ENCODE measurements at places on chromosomes 2 and 18. TPM values are rescaled to one million over a fixed set of nuclear protein-coding genes. Genes with fewer than 3 reads are reported as not detected.

DNA sequence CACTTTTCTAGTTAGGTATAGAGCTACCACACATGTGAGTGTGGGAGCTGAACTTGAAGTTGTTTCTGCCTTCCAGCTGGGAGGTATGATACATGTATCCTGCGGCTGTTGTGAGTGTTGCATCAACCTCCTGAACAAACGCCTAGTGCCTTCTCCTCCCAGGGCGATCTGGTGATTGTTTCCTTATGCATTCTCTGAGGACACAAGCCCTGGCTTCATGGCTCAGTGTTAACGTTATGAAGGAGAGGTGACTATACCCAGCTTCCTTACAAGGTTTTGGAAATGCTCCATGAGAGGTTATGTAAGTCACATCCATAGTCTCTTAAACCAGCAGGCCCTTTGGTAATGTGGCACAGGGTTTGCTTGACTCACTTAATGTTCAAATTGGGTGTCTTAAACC is 64.9 kb downstream of the SPRED2 start:
- DNase-seq: peak; percentile 66

DNA sequence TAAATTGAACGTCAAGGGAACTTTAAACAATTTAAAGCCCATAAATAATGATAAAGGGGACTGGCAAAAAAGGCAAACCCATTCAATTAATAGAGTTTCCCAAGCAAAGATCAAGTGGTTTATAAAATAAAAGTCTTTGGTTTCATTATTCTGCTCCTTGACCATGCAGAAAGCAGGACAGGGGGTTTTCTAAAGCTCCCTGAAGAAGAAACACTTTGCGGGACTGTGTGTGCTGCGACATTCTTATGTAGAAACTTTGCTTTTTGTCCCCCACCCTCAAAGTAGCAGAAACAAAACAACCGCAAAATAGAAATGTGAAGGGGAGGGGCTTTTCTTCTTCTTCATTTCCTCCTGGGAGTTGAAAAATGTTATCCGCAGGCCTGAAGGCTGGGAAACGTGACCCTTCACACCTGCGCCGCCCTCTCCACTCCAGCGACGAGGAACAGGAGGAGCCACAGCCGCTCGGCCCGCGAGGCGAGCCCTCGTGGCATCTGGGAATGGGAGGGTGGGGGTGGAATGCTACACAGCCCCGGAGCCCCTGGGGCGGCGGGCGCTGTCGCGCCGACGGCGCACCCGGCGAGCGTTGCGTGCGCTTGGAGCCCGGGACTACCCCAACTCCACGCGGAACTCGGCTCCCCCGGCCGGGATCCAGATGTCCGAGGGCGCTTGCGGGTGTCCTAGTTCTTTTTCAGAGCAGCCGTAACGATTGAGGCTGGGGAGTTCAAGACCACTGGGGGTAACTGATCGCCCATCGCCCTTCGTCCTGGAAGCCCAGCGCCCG is 4.3 kb upstream of the GBX2 start:
- DNase-seq: no peak

GAD1 gene
- 24.1 TPM for polyA plus RNA-seq

DNA sequence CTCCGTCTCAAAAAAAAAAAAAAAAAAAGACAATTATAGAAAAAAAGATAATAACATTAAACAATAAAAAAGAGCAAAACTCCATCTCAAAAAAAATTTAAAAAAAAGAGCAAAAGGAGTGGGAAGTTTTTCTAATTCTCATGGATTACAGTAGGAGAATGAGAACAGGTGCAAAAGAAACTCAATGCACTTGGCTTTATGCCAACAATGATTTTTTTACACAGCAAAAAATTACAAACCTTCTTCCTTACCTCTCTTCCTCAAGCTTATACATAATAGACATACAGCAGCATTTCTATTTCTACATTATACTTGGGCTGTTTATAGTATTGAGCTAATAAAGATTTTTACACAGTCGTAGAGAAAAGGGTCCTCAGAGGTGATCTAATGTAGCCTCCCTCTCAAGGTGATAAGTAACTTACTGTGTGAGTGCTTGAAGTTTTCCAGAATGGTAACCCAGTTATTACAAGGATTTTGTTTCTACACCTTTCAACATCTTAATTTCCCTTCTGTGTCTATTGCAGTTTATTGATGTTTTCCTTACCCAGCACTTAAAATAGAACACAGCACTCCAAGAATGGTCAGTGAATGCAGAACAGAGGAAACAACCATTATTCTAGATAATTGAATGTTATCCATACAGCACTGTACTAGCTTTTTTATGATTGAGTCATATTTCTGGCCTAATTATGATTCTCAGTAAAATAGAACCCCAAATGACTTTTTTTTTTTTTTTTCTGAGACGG is 34.9 kb upstream of the RNF138 start:
- DNase-seq: no peak

DNA sequence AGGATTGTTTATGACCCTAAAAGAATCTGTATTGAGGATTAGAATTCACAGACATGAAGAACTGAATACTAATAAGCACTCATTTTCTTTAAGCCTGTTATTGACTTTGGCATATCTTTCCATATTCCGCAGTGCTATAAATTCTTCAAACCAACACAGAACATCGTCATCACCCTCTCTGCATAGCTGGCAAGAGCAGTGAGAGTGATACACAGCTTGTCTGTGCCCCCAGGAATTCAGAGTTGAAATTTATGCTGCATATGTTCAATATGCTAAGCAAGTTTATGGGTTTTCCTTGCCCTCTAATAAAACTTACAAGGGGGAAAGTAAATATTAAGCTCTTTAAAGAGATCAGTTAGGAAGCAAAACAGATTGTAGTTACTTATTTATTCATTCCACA is 32.7 kb downstream of the CTLA4 start:
- DNase-seq: no peak

MYO3B gene
- 3.8 TPM for polyA plus RNA-seq

DNA sequence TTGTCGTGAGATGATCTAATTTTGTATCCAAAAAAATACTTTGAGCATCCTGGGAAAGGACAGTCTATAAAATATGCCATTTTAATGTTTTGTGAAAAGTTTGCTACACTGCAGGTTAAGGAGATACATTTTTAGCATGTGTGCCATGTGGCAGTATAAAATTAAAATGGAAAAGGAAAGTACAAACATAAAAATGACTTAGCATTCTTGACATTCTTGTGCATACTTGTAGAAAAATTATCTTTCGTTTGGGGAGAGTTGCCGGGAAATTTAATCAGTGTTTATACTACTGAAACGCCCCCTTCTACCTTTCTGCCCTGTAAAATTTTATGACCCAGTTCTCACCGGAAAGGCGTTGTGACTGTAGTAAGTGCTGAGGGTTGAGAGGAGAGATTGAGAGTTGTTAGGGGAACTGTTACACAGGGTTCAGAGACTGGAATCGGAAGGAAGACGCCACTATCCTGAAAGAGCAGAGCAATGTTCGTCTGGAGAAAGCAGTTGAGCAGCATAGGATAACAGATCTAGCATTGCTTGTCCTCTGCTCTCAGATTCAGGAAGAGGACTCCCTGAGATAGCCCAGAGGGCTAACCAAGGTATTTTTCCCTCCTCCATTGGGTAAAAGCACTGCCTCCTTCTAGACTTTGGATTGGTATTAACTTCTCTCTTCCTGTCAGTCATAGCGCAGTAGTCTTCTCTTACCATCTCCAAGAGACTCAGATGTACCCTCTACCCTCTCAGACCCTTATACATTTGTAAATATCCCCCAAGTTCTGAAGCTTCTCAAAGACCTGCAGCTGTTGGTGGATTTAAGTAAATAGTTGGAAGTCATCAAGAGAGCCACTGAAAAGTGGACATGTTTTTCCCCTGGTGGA is 2.7 kb downstream of the CDH20 start:
- no peak for DNase-seq

IMMT gene
- 150 TPM for polyA plus RNA-seq

TUBA4B gene
- polyA plus RNA-seq: not detected

- DNase-seq: no peak
Observed at GRCh38 chr18:10261344-10262276, 192.8 kb upstream of the APCDD1 start.

DNA sequence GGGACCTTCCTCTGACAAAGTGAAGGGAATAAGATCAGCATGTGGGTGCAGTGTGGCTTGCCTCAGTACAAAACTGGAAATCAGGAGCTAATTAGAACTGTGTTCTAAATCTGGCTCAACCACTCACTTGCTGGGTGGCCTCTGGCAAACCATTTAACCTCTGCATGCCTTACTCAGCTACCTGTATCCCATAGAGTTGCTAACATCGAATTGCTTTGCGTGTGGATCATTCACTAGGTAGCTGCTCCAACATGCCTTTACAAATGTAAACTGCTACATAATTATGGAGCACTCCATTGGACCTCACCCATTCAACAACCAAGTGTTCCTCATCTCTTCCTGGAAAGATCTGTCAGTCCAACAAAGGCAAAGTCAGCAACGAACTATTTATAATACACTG is 19.0 kb downstream of the PLEKHM3 start:
- no peak for DNase-seq

SFTPB gene
- not detected for polyA plus RNA-seq

- no peak for DNase-seq
Observed at GRCh38 chr18:57585421-57585820, 1.1 kb downstream of the FECH start.

GRCh38 chr18:4510711-4511110 is 55.6 kb upstream of the DLGAP1 start:
- no peak for DNase-seq

GRCh38 chr2:129806317-129806716 is 173.1 kb upstream of the RAB6C start:
- DNase-seq: no peak

KYNU gene
- polyA plus RNA-seq: 4.8 TPM

LYPD6B gene
- not detected for polyA plus RNA-seq

GRCh38 chr2:26088038-26088643 is 54.3 kb downstream of the RAB10 start:
- DNase-seq: peak; percentile 54

- DNase-seq: peak; percentile 93
Observed at GRCh38 chr2:240434728-240435456, 571 bp upstream of the GPC1 start.

ANKRD62 gene
- polyA plus RNA-seq: 0.16 TPM

SLC5A6 gene
- 126 TPM for polyA plus RNA-seq

AGBL5 gene
- 24.9 TPM for polyA plus RNA-seq

DNA sequence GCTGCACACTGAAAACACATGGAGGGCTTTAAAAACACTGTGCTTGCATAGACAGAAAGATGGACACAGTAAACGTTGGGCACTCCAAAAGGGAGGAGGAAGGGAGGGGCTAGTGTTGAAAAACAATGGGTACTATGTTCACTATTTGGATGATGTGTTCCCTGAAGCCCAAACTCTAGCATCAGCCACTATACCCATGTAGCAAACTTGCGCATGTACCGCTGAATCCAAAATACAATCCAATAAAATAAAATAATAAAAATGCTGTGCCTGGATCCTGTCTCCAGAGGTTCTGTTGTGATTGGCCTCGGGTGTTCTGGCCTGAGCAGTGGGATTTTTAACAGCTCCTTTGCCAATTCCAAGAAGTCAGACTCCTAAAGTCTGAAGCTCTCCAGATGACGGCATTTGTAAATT is 166.0 kb downstream of the TMEM182 start:
- no peak for DNase-seq

GRCh38 chr2:43842866-43843226 is 4.1 kb downstream of the ABCG8 start:
- DNase-seq: no peak

DNA sequence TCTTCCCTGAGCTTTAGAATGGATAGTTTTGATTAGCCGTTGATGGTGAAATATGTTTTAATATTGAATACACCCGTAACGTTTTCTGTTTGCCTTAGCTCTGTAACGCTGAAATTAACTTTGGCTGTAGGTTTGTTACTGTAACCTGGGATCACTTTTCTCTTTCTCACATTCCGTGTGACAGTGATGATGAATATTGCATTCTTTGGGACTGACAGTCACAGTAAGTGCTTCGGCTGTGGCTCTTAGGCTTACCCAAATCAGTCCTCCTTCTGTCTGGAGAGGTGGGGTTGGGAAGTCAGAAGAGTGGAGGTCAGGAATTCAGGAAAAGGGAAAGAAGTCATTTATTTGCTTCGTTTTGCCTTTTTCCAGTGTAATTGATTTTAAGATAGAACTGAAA is 18.0 kb downstream of the RMC1 start:
- no peak for DNase-seq

NRBP1 gene
- polyA plus RNA-seq: 46.2 TPM

NXPH2 gene
- polyA plus RNA-seq: not detected

LONRF2 gene
- polyA plus RNA-seq: 3.0 TPM

- DNase-seq: no peak
Observed at GRCh38 chr2:12728221-12728777, 11.6 kb downstream of the TRIB2 start.

SLC9A4 gene
- not detected for polyA plus RNA-seq

DNA sequence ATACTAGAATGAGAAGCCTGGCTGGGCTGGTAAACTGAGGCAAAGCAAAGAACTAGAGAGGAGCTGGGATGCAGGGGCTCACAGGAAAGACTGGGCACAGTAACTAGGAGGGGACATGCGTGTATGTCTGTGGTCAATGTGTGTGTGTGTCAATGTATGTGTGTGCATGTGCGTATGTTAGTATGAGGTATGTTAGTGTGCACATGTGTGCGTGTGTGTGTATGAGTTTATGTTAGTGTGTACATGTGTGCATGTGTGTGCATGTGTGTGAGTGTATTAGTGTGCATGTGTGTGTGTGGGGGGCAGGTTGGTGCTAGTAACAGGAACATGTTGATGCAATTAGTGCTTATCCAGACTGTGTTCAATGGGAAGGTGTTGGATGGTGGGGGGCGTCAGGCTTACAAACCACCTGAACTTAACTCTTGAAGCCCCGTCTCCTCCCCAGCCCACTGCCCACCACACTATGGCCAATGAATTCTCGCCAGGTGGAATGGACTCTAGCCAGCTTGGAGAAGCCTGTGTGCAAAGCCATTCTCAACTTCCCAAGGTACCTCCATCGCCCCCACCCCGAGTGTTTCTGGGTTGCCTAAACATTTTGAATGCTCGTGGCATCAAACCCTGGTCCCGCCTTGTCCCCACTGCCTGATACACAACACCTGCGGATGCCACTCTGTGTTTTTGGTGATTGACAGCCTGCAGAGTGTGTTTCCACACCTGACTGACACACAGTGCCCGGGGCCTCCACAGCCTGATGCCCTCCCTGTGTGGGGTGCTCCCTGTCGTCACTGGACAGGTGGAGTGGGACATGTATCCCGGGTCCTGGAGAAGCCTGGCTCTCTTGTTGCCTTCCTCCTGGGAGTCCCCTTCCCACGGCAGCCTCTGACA is 90.1 kb upstream of the ASB18 start:
- no peak for DNase-seq

HRH4 gene
- polyA plus RNA-seq: not detected

DNA sequence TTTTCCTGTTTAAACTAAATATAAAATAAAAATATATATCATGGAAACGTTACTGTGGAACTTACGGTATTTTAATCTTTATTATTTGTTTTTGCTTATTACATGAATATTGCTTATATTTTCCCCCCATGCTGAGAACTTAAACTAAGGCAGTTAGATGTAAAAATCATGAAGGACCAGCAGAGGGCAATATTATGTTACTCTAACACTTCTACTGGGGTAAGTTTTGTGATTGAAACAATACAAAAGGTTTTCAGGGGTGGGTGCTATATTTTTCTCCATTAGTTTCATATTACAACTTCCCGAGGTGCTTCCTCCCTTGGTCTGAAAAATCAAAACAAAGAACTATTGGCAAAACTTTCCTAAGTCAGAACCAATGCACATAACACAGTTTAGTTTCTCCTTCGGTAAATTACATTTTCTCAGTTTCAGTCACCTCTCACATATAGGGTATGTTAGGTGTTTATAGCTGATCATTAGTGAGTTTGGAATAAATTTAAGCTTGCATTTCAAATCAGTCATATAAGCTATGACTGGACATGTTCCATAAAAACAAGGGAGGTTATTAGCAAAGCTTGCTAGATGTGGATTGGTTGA is 54.8 kb downstream of the ZNF407 start:
- DNase-seq: peak; percentile 11

- peak; percentile 46 for DNase-seq
Observed at GRCh38 chr2:23788100-23788499, 138.8 kb downstream of the ATAD2B start.
